ENCODE measurements at places on chromosomes 16 and 17. TPM values are rescaled to one million over a fixed set of nuclear protein-coding genes. Genes with fewer than 3 reads are reported as not detected.
A peak's percentile ranks its signal among the peaks of the same experiment; 100 is the strongest.

SLC9A5 gene
- 21.0 TPM for polyA plus RNA-seq

- DNase-seq = no peak
These were observed 1.2 kb upstream of the SRCIN1 start for GRCh38 chr17:38606646-38607611.

GRCh38 chr16:80233097-80233835 is 307.5 kb upstream of the DYNLRB2 start:
- DNase-seq = peak; percentile 65

DNA sequence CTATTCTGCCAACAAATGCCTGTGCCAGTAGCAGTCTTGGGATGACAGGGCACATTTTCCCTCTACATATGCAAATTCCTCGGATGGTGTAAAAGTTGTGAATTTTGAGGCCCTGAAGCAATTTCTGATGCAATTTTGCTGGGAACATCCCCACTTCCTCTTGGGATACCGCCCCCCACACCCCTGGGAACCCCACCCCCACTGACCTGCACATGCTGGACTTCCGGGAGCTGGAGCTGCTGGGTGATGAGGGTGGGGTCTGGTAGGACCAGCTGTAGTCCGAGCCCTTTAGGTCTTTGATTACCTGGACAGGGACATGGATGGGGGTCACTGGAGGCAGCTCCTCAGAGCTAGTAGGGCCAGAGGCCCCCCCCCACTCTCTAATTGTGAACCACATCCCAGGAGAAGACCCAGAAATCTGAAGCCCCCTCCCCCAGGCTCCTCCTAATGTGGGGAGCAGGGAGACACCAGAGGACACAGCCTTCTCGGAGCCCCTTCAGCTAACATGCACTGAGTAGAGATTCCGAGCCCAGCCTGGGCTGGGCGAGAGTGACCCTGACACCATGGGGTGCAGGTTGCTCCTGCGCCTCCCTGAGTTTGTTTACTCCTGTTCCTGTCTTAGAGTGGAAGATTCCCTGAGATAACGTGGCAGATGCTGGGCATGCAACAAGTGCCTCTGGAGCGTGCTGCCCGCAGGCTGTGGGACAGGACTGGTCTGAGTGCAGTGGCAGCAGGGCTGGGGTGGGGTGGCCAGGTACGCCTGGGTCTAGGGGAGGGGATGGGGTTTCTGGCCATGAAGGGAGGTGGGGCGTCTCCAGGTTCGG is 9.0 kb downstream of the MTSS2 start:
- no peak for DNase-seq

NAGS gene
- polyA plus RNA-seq = 4.2 TPM

KRT17 gene
- polyA plus RNA-seq = 2.6 TPM

- DNase-seq = no peak
These were observed 24.3 kb upstream of the ZNF750 start for GRCh38 chr17:82863941-82864712.

- peak; percentile 58 for DNase-seq
These were observed 57.6 kb downstream of the CDRT4 start for GRCh38 chr17:15409721-15410250.

PTGES3L gene
- polyA plus RNA-seq = 3.1 TPM

PCYT2 gene
- polyA plus RNA-seq = 13.9 TPM

CDH11 gene
- polyA plus RNA-seq = 251 TPM

DNA sequence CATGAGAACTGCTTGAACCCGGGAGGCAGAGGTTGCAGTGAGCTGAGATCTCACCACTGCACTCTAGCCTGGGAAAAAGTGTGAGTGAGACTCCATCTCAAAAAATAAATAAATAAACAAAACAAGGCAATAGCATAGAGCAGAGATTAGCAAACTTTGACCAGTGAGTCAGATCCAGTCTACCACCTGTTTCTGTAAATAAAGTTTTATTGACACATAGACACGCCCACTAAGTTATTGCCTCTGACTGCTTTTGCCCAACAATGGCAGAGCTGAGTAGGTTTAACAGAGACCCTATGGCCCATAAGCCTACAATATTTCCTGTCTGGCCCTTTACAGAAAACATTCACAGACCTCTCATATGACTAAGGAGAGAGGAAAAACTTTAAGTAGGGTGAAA is 44.3 kb downstream of the XYLT1 start:
- no peak for DNase-seq

GRCh38 chr17:59684967-59685366 is 22.3 kb downstream of the PTRH2 start:
- DNase-seq = no peak

DNA sequence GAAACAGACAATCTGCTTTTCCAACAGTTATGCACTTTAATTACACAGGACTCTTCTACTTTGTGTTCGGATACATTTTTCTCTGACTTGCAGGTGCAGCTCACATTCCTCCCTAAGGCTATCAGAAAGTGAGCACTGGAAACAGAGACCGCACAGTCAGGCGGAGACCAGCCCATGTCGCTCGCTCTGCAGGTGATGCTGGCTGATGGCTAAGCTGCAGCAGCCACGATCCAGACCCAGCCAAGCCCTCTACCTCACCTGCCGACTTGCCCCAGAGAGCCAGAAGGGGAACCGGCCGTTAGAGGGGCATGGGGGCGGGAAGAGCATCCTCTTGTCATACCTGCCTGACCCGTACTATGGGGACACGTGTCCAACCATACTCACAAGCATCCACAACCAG is 33.8 kb downstream of the MAP1LC3B start:
- no peak for DNase-seq

DNA sequence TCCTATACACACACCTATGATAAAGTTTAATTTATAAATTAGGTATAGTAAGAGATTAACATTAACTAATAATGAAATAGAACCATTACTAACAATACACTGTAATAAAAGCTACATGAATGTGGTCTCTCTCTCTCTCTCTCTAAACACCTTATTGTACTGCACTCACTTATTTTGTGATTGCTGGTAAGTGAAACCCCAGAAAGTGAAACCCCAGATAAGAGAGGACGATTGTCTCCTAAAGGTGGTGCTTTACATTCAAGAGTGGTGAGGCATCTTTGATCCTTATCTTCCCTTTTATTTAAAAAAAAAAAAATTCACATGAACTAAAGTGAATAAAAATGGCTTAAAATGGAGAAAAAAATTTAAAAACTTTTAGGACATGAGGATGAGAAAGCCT is 80.1 kb upstream of the TRAP1 start:
- no peak for DNase-seq

- DNase-seq = no peak
These were observed 208.0 kb downstream of the FOXL1 start for GRCh38 chr16:86786338-86786737.

GRCh38 chr17:5662409-5663085 is 78.2 kb upstream of the NLRP1 start:
- no peak for DNase-seq

TMEM88 gene
- 16.0 TPM for polyA plus RNA-seq

Data from right lung (tissue), 10 donors.